KG1 (cell line): ENCODE measurements at places on chromosomes 12 and 14.

DNA sequence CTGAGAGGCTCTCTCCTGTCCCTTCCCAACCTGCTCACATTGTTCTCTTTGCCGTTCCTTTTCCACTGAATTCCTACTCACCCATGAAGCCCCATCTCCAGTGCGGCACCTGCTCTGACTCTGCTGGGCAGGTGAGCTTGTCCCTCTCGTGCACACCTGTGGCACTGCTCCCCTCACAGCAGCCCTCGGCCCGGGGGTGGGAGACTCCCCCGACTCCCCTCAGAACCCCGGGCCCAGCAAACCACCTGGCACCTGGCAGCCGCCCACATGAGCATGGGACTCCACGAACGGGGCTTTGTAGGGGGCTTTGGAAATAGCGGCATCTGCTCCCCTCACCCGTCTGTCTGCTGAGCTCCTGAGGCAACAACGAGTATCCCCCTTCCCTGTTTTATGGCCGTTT lies 162.4 kb upstream of the PRMT8 start:
- no peak for DNase-seq

DNA sequence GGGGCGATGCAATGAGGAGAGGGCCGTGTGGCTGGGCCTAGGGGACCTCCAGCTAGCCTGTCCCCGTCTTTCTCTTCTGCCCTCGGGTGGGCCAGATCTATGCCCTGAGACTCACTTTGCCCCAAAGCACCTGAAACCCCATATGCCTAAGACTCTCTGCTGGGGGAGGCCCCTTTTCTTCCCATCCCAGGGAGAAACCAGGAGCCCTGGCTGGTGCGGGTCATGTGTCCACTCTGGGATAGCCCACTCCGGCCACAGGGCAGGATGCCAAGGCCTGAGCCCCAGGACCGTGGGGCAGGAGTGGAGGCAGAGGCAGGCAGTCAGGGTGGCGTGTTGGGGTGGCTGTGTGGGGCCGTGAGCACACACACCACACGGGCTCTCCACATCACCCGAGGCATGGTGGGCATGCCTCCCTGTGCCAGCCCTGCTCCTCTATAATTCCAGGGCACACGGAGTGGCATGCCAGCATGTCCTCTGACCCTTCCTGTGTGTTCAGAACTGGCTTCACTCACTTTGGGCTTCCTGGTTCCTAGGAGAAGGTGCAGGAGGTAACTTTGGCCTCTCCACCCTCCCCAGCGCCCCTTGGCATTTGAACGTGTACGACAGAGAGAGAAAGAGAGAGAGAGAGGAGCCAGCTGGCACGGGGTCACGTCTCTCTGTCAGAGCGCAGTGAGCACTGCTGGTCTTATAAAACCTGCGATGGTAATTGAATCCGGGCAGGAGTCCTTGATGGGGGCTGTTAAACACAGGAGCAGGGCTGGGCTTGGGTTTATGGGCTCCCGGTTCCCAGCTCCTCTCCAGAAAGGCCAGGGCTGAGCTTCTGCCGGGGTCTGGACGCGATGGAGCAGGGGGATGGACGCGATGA lies 144.2 kb downstream of the KIF26A start:
- no peak for DNase-seq

GRCh38 chr12:46487567-46488131 lies 115.1 kb upstream of the SLC38A2 start:
- peak; percentile 49 for DNase-seq

GRCh38 chr14:74942608-74943007 lies 12.8 kb downstream of the PGF start:
- no peak for DNase-seq

DNA sequence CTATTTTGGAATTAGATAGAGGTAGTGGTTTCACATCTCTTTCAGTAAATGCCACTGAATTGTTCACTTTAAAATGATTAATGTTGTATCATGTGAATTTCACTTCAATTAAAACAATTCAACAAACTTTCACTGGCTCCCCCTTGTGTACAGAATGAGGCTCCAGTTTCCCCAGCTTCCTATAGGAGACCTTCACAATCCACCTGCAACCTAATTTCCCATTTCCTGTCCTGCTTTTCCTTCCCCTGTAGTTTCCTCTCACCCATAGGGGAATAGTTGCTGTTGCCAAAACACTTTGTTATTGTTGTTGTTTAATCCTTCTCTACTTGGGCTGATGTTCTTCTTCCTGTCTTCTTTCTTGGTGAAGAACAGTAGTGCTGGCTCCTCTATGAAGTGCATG lies 59.8 kb downstream of the NPAS3 start:
- DNase-seq = no peak

GRCh38 chr14:88352698-88353097 lies 29.6 kb upstream of the KCNK10 start:
- no peak for DNase-seq

DNA sequence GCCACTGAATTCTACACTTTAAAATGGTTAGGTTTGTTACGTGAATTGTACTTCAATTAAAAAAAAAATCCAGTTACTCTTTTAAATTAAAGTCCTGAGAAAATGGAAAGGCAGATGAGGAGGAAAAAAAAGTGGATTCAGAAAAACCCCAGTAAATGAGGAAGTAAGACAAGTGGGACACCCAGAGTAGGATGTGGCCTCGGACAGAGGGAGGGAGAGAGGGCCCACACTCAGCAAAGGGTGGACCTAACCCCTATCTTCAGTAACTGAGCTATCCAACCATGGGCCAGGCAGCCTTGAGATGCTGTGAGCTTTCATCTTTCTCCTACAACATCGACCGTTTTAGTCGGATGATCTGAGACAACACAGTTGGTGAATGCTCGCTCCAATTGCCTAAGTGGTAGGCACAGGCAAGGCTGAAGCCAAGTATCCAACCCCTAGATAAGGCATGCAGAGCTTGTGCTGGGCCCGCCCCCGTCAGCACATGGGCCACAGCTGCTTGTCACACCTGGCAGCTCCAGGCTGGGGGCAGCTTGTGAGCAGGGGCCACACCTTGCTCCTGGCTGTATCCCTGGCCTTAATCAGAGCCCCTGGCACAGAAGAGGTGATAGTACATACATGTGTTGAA lies 142.1 kb downstream of the TTC7B start:
- no peak for DNase-seq

DNA sequence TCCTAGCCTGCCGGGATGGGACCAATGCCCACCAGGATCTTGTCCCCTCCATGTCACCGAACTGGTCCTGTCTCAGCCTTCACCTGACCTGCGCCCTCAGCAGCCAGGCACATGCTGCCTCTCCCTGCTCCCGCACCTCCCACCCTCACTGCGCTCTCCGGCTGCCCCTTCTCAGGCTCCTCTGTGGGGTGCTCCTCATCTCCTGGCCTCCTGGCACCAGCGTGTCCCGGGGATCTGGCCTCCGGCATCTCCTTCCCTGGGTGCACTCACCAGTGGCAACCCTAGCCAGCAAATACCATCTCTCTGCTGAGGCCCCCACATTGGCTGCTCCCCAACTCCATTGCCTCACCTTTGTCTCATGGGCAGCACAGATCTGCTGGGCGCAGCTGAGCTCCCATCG lies 29.0 kb downstream of the BEGAIN start:
- no peak for DNase-seq

- no peak for DNase-seq
These were observed 131.9 kb downstream of the GPR135 start for GRCh38 chr14:59333235-59333634.

DNA sequence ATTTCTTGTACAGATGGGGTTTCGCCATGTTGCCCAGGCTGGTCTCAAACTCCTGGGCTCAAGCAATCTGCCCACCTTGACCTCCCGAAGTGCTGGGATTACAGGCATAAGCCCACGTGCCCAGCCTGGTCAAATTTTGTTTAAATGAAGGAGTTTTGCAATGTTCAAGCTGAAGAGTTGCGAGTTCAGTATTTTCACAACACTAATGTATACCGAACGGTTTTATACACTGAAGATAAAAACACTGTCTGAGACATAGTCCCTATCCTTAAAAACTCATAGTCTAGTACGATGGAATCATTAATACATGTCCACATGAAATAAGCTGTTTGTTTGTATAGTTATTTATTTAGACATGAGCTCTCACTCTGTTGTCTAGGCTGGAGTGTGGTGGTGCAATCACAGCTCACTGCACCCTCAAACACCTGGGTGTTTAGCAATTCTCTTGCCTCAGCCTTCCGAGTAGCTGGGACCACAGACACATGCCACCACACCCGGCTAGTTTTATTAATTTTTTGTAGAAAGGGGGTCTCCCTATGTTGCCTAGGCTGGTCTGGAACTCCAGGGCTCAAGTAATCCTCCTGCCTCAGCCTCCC lies 15.4 kb downstream of the TRAPPC6B start:
- no peak for DNase-seq

GRCh38 chr12:25801734-25802133 lies 156.7 kb upstream of the RASSF8 start:
- no peak for DNase-seq

DNA sequence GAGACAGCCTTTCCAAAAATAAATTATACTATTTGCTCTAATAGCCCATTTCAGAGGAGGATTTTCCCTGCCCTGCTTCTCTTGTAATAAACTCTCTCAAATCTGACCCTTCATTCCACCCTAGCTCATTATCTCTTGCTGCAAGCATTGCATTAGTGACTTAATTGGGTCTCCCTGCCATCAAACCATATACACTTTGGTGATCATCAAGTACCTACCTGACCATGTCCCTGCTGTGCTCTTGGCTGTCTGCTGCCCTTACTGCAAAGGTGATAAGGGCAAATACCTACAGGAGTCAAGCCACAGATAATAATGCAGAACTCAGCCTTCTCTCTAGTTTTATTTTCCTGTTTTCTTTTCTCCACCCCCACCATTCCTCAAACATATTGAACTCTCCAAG lies 88.4 kb downstream of the LIN7A start:
- DNase-seq = no peak

- DNase-seq = no peak
These were observed 1044.8 kb downstream of the FLRT2 start for GRCh38 chr14:86574778-86575129.

DNA sequence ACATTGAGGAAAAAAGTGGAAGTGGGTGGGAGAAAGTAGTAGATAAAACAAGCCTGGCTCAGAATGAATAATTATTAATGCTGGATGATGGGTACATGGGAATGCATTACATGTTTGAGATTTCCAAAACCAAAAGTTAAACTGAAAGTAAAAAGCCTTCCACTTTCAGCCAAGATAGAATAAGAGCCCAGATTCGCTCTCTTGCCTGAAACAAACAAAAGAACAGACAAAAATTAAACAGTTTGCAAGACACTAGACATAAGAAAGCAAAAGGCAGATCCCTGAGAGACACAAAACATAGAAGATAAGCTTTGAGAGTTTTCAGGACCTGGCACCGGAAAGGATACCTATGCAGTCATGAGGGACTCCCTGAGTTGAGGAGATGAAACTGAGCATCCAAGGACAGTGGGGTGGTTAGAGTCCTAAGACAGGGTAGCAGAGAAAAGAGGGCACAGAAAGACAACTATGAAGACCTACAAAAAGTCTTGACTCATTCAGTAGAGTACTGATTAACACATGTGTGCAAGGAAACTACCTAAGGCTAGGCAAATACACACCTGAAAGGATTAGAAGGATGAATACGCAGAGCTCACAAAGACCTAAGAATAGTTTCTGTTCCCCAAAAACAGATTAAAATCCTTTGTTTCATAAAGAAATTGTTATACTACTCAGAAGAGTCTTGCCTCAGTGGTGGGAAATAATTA lies 54.1 kb downstream of the CEP83 start:
- no peak for DNase-seq

- DNase-seq = no peak
These were observed 20.5 kb downstream of the KRT7 start for GRCh38 chr12:52253391-52254179.

GRCh38 chr12:74945771-74946198 lies 263.9 kb downstream of the KCNC2 start:
- DNase-seq = no peak

GRCh38 chr12:69879007-69879960 lies 54.3 kb downstream of the MYRFL start:
- peak; percentile 61 for DNase-seq

- DNase-seq = no peak
These were observed 564 bp downstream of the ATXN3 start for GRCh38 chr14:92105893-92106142.

- DNase-seq = no peak
These were observed 53.2 kb downstream of the KCNK10 start for GRCh38 chr14:88269806-88270420.

DNA sequence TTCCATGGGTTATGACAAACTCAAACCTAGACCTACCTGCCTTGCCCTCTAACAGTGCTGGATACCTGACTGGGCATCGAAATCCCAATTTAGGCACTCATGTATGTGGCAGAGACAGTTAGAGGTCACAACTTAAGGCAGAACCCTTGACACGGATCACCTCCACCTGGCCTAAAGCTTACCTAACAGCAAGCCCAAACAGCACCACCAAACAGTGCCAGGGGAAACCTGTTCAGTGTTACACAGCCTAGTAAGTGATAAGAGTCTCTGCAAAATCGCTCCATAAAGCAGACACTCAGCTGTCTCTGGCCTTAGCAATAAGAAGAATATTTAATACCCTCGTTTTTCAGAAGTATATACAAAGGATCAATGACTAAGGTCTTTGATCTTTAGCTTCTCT lies 77.8 kb downstream of the SPPL3 start:
- no peak for DNase-seq

- DNase-seq = no peak
These were observed 43.2 kb downstream of the SNAPC1 start for GRCh38 chr14:61805451-61805850.

DNA sequence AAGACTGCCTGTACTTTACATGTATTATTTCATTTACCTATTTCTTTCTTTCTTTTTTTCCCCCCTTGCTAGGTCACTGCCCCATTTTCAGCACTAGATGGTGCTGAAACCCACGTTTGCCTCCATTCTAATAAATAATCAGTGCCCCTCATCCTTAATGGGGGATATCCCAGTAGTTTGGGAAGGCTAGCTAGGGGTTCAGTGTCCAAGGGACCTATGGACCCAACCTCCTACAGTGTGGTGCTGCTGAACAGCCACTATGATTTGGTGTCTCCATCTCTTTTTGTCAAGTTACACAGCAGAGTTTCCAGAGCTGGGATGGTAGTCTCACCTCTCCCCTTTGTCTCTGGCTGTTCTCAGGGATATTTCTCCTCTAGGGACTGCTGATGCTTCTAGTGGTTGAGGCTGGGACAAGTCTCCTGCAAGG lies 6.5 kb upstream of the HCFC2 start:
- no peak for DNase-seq

DNA sequence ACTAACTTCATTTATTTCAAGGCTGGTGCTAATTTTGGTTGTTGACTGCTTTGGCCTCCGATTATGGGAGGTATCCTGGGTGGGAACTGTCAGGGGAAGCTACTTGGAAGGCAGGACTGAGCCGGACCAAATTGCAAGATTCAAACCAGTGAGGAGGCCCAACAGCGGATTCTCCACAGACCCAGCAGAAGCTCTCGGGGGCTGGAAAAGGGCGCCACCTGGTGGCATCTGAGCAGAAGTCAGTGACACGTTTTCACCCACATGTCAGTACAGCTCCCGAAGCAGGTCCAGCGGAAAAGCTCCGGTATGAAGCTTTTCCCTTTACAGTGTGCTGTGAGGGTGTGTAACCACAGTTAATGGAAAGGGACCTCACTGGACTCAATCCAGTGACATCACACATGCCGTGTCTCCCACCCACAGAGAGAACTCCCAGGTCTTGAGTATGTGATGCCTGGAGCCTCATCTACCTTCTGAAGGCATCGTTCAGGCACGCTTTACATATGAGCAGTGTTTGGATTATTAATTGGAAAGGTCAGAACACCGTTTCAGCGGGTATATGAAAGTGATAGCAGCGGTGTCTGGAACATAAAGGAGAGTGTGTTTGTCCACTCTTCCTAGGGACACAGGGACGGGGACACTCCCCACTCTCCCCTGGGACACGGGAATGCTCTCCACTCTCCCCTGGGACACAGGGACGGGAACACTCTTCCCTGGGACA lies 3.6 kb upstream of the P2RX2 start:
- DNase-seq = peak; percentile 72
